ENCODE measurements at places on chromosomes 5 and 9.

DNA sequence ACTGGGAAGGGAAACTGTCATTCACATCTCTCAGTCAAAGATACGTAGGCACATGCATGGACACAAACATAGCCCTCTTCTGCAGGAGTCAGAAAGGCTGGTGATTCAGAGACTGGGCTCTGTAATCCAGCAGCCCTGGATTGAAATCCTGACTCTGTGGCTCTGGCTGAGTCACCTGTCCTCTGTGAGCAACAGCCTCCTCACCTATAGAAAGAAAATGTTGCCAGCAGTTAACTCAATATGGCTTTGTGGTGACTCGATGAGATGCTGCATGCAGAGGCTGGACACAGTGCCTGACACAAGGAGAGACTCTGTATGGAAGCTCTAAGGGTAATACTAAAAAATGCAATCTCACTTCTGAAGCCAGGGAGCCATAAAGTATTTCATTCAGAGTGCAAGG, 23.9 kb upstream of the CDKN2AIPNL start:
- no peak for DNase-seq

DNA sequence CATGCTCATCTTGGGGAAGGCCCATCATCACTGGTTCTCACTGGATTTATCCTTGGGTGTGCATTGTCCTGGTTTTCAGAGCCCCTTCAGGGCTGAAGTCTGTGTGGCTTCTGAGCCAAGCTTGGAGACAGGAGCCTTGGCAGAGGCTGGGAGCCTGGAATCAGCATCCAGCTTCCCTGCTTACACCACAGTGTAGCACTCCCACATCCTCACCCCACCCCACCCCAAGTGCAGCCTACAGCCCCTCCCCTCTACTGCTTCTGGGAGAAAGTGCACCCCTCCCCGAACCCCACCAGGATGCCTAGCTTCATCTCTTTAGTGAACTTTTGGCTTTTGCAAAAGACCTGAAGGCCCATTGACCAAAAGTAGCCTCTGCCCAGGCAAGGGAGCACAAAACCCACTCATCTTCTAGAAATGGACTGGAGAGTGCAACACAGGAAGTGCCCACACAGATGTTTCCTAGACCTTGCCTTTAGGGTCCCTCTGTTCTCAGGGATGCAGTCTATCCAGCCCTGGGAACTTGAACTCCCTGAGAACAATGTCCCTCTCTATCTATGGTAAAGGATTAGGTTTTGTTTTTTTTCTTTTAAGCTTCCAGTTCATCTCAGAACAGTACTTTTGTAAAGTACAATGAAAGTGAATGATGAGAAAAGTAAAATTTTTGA, 189.7 kb downstream of the PALM2AKAP2 start:
- no peak for DNase-seq

- no peak for DNase-seq
Observed at GRCh38 chr5:71738662-71739361, 19.7 kb downstream of the CARTPT start.

DNA sequence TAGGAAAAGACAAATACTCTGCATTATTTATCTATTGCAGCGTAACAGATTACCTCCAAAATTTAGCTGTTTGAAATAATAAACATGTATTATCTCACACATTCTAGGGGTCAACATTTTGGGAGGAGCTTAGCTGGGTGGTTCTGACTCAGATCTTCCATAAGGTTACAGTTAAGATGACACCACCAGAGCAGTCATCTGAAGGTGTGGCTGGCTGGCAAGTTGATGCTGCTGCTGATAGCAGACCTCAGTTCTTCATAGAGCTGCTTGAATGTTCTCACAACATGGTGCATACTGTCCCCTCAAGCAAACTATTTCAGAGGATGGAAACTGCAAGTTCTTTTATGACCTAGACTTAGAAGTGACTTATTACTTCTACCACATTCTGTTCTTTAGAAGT, 146.3 kb upstream of the FSTL4 start:
- no peak for DNase-seq

DNA sequence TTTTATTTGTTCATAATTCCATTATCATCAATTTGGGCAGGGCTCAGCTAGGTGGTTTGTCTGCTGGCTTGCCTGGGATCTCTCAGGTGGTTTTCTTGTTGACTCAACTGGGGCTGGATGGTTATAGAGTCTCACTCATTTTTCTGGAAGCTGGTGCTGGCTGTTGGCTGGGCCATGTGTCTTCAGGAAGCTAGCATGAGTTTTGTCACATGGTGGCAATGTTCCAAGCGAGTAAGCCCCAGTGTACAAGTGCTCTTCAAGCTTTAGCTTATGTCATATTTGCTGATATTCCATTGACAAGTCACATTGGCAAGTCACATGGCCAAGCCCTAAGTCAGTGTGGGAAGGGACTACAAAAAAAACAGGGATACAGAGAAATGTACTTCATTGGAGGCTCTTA, 2.3 kb upstream of the RASEF start:
- no peak for DNase-seq

DNA sequence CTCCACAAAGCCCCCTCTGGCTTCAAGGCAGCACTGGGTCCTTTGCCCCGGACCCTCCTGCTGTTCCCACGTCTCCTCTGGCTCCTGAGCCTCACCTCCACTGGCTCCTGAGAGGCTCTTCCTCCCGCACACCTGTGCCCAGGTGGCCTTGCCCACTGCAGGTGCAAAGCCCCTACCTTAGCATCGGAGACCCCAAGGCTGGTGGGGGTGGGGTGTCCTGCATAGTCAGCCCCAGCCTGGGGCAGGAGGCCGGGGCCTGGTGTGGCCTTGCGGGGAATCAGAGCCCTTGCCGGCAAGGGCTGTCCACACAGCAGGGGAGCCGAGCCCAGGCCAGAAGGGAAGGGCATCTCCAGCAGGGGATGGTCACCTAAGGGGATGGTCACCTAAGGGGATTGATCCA, 41.3 kb upstream of the CEP72 start:
- no peak for DNase-seq

GRCh38 chr9:88578121-88579049, 43.4 kb downstream of the NXNL2 start:
- peak; percentile 53 for DNase-seq

DNA sequence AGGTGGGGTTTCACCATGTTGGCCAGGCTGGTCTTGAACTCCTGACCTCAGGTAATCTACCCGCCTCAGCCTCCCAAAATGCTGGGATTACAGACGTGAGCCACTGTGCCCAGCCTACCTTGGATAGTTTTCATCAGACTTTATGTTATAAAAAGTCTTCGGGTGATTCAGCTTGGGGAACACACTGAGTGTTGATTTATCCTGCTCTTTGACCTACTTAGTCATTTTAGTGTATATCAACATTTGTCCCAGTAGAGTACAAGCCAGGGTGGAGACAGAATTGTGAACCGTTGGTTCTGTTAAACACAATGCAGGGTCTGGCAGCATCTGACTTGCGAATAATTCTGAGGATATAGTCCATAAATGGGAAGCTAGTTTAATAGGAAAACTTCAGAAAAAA, 39.7 kb downstream of the NFX1 start:
- no peak for DNase-seq

DNA sequence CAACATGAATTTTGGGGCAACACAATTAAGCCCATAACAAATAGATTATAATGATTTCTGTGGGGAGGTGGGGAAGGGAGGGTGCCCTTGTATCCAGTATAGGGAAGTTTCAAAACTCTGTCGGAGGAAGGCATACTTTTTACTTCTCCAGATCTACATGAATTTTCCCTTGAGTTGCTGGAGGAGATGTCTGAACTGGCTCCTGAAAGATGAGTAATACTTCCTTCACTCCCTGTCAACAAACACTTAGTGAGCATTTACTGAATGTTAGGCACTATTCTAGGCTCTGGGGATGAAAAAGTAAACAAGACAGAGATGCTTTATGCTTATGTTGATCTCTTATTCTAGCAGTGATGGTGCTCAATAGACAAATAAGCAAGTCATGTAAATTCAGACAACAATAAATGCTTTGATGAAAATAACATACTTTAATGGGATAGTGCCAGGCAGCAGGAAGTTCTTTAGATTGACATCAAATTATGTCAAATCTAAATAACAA, 197.9 kb upstream of the ANKH start:
- no peak for DNase-seq

- peak; percentile 48 for DNase-seq
Observed at GRCh38 chr9:127980060-127980705, 606 bp downstream of the EEIG1 start.

GRCh38 chr9:33025572-33026342, 684 bp downstream of the DNAJA1 start:
- peak; percentile 91 for DNase-seq

DNA sequence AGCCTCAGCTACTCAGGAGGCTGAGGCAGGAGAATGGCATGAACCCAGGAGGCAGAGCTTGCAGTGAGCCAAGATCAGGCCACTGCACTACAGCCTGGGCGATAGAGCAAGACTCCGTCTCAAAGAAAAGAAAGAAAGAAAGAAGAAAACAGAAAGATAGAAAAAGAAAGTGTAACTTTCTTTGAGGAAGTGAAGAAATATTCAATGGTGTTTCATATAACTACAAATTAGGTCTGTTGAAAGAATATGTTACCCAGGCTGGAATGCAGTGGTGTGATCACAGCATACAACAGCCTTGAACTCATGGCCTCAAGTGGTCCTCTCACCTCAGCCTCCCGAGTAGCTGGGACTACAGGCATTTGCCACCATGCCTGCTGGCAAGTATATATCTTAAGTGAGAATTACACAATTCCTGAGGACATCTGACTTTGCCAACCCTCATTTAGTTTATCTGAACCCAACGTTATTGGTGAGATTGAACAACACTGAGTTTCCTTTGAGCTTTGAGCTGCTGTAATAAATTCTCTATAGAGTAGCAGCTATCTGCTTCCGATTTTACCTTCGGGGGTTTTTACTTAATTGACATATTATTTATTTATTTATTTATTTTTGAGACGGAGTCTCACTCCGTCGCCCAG, 2.0 kb upstream of the FAF2 start:
- no peak for DNase-seq

DNA sequence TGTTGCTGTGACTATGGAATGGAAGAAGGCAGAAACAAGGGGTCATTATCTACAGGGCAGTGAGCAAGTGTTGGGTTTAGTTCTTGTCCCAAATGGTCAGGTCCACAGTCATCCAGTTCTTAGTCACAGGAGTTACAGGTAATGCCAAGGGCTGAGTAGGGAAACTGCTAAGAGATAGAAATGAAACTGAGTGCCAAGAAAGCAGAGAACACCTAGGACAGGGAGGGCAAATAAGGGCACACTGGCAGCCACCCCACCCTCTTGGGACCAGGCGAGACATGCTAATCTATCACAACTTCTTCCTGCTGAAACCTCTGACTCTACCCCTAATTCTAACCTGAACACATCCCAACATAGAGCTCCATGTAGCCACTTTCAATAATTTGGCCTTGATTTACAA, 103.2 kb downstream of the KLF4 start:
- no peak for DNase-seq

DNA sequence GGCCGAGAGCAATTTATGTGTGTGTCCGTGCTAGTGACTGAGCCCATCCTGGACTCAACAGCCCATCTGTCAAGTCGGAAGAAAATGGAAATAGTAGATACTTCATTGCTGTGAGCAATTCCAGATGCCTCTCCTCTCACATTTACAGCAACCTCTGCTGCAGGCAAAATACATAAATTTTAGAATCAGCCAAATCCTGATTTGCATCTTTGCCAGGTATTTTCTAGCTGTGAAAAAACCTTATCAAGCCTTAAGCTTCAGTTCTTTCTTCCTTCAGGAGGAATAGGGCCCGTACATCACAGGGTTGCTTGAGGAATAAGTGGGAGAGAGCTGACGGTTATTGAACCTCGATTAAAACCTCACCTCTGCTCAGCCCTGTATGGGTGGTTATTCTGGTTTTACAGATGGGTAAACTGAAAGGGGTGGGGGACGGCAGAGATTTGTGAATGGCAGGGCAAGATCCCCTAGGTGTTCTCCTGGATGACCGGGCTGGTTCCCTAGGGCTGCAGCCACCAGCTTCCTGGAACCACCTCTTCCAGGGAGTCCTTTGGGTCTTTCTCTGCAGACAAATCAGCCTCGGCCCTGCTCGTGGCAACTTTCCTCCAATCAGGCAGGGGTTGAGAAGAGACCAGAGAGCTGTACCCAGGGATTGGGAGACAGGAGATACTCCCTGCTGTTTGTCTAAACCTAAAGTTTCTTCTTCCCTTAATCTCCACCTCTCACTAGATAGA, 5.3 kb upstream of the MSX2 start:
- DNase-seq, result no peak

DNA sequence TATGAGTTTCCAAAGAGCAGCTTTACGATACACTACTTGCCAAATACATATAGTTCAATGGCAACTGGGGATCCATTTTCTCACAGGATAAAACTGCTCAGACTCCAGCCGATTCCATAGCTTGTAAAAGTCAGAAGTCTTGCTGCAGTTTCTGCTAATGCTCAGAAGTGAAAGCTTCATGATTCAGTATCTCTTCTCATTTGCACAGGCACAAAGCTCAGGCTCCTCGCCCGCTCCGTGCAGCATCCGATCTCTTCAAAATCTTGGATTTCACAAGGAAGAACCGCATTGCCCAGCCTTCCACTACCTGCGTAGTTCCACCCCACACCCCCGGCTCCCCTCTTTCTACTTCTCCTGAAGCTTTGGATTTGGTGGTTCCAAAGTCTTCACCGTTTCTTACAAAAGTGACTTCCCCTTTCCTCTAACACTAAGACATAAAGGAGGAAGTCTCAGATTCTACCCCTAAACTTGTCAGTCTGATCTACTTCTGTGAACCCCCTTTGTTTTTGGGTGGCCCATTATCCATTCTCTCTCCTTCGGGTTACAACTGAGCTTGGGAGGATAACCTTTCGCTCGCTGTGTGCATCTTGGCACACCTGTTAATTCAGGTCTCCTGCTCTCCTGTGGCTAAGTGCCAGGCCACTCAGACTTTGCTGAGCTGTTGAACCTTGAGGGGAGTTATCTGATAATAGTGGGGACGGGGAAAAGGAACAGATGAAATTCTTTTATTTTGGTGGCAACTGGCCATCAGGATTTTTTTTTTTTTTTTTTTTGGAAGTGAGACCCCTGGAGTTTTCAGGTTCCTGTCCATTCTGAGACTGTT, 194.1 kb downstream of the GNA14 start:
- no peak for DNase-seq

DNA sequence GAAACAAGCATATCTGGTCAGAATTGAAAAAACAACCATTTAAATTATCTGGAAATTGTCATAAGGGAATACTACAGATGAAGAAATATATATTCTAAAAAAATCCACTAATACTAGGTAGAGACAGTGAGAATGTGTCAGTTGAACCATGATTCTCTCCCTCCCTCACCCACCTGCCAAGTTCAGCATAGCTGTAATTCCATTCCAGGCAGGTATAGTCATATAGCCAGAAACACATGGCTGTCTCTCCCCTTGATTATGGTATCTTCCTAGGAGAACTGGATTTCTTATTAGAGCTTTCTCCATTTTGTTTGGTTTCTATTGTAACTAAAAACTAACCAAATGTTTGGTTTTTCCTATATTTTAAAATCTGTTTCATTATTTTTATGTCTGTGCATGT, 509.2 kb downstream of the CDH10 start:
- no peak for DNase-seq

DNA sequence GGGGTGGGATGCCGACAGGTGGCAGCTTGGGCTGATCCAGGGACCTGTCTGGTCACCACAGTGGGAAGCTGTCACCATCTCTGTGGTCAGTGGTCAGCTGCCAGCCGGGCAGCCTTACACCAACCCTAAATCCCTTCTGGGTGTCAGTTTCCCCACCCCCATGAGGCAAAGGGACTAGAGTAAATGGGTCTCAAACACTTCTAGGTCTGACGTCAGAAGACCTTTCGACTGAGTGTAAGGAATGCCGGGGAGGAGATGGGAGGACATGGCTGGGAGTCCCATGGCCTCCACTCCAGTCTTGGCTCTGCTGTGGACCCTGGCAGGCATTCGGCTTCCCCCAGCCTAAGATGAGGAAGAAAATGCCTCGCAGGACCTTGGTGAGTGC, 40.3 kb upstream of the SLC25A51 start:
- no peak for DNase-seq
